Bronchial epithelial cell (primary cell): ENCODE measurements at places on chromosomes 3 and 15. TPM values are rescaled to one million over a fixed set of nuclear protein-coding genes. Genes with fewer than 3 reads are reported as not detected.

DNA sequence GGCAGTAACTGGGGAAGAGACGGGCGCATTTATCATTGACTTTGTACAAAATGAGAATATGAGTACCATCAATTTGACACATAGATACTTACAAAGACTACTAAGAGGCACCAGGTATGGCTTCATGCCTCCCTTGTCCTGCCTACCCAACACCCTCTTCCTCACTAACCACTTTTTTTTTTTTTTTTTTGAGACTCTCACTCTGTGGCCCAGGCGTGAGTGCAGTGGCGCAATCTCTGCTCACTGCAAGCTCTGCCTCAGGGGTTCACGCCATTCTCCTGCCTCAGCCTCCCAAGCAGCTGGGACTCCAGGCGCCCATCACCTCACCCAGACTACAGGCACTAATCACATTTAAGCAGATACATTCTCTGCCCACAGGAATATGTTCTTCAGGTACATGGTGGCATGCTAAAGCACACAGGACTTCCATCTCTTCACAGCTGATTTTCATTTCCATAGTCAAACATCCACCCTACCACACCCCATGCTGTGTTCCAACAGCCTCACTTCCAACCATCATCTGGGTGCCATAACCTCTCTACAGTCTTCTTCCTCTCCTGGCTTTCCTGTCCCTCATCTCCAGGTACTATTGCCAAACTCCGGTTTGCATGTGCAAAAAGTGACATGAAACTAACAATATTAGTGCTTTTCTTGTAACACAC, 41.7 kb downstream of the RAB27A start:
- DNase-seq, result no peak

- no peak for DNase-seq
Observed at GRCh38 chr3:185082149-185082548, 70.7 kb downstream of the C3orf70 start.

The BOC gene
- total RNA-seq, result 0.38 and 1.3 TPM in 2 replicates

DNA sequence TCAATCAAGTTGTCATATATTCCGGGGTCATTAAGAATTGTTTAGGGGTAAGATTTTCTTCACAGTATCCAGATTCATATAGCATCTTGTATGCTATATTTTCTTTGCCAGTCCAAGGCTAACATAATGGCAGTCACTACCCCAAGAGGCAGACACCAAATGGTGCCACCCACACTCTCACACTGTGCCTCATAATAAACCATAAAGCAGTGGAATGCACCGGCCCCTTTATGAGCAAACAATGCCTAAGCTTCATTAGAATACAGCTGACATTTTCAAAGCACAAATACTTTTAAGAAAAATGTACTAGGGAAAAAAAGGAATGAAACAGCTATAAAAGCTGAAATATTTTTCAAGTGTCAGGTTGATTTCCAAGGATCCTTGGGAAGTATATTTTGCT, 121.6 kb downstream of the TFDP2 start:
- peak; percentile 75 for DNase-seq

GRCh38 chr15:57198654-57199291, 177.5 kb upstream of the CGNL1 start:
- peak; percentile 50 for DNase-seq

DNA sequence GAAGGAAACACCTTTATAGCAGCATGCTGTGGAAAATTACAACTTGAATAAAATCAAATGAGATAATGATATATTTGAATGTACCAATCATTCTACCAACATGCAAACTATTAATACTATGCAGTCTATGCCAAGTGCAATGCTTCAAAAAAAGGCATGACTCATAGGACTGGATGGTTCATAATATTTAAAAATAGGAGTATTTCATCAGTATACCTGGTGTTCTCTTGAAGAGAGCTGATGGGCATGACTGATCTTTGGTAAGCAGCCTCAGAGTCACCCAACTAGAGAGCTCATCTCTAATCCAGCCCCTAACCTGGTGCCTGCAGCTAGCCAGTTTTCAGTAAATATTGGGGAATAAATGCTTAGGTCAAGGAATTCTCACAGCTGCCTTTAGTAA, 434.7 kb upstream of the ARRDC4 start:
- peak; percentile 44 for DNase-seq

DNA sequence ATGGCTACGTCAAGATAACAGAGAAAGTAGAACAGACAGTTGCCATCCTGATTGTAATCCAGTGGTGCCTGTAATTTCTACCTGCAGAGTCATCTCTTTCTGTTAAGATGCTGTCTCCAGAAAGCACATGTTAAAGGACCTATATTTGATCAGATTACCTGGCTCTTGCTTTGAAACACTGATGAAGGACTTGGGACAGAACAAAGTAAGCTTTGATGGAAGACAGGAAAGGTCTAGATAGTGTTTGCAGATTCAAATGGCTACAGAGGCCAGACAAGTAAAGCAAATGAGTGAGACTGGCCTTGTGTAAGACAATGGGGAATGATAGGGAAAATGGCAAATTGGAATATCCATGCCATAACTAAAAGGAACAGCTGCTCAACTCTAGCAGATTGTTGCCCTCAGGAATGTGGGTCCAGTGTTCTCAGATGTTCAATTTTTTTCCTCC, 1.8 kb upstream of the GSK3B start:
- no peak for DNase-seq

The PEX11A gene
- total RNA-seq, result 5.8 and 10.0 TPM in 2 replicates

The MYRIP gene
- total RNA-seq, result not detected in 2 replicates

GRCh38 chr3:169400874-169401273, 262.6 kb downstream of the MECOM start:
- no peak for DNase-seq

DNA sequence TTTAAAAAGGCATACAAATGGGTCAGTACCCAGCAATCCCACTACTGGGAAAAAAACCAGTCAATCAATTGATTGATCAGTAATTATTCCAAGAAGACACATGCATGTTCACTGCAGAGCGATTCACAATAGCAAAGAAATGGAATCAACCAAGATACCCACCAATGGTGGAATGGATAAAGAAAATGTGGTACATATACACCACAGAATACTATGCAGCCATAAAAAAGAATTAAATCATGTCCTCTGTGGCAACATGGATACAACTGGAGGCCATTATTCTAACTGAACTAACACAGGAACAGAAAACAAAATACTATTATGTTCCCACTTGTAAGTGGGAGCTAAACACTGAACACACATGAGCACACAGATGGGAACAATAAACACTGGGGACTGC, 103.1 kb downstream of the DLG1 start:
- DNase-seq, result no peak

The GP5 gene
- total RNA-seq, result under 0.01 TPM in 2 replicates

GRCh38 chr15:99925661-99926461, 192.6 kb upstream of the LYSMD4 start:
- DNase-seq, result peak; percentile 72

The C3orf20 gene
- total RNA-seq, result under 0.01 TPM in 1 of 2 replicates, not detected in the other

DNA sequence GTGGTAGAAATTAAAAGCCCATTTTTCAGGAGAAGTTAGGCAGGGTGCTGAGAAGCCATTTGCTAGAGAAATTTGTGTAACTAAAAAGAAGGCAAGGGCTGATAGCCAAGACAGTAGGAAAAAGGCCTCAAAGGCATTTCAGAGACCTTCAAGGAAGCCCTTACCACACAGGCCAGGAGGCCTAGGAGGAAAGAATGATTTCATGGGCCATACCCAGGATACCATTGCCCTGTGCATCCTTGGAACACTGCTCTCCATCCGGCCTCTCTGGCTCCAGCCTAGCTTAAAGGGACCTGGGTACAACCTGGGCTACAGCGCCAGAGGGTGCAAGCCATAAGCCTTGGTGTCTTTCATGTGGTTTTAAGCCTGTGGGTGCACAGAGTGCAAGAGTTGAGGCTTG, 193.6 kb upstream of the GRM7 start:
- DNase-seq, result no peak

DNA sequence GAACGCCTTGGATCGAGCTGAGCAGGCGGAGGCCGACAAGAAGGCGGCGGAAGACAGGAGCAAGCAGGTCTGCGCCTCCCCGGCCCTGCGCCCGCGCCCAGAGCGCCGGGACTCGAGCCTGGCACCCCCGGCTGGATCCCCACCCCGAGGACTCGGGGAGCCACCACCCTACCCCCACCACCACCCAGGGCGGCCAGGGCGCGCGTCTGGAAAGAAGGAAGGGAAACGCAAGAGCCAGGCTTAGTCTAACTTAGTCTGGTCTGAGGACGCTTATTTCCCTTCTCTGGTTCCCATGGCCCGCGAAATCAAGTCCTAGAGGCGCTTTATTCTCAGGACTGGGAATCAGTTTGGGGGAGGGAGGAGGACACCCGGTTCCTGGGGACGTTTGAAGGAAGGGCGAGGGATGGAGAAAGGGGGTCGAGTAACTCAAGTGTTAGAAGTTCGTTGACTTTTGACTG, 359 bp downstream of the TPM1 start:
- no peak for DNase-seq

DNA sequence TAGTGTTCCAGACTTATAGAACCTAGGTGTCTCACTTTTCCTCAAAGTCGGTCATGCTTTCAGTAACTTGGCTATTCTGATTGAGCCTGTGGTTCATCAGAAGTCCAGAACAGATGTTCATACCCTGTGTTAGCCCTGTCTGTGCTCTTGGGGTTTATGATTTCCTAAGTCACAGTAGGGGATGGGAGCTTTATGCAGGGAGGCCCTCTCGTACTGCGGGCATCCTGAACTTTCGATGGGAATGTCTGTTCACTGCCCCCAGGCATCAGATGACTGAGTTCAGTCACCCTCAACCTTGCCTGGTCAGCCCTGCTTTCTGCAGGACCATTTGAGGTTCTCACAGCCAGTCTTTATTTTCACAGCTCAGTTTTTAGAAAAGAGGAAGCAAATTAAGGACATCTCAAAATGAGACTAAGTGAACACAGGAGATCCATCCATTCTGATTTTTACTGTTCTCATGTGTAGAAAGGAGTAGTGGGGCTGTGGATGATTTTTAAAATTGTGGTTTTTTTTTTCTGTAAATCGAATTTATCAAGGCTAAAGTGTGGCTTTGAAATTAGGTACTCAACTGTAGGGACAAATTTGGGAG, 71.3 kb downstream of the CMTM8 start:
- no peak for DNase-seq

The ECE2 gene
- not detected in 2 replicates for total RNA-seq

GRCh38 chr15:70447521-70447920, 315.8 kb downstream of the UACA start:
- DNase-seq, result no peak

DNA sequence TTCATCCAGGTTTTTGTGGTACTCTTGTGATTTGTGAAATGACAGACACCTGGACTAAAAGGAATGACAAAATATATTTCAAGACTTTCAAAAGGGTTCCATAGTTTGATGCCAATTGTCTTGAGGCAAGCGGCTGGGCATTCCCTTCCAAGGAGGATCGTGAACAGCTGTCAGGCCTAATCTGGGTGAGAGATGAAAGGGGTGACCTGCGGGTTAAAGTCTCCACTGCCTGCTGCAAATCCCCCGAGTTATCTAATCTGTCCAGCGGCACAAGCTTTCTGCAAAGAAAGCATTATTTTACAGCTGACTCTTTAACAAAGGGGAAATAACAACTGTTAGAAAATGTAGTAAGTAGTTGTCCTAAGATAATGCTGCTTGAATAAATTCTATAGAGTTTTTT, 128.7 kb upstream of the MB21D2 start:
- DNase-seq, result no peak

- no peak for DNase-seq
Observed at GRCh38 chr3:73657186-73657585, 32.4 kb upstream of the PDZRN3 start.

The CASR gene
- not detected in 2 replicates for total RNA-seq

GRCh38 chr3:161293381-161293780, 72.3 kb downstream of the NMD3 start:
- DNase-seq, result no peak

GRCh38 chr3:71505767-71506350, 77.7 kb downstream of the FOXP1 start:
- DNase-seq, result no peak

GRCh38 chr15:78103406-78104118, 11.2 kb downstream of the SH2D7 start:
- DNase-seq, result no peak

- DNase-seq, result peak; percentile 56
Observed at GRCh38 chr3:174397848-174398247, 461.3 kb upstream of the NAALADL2 start.

The FBXL2 gene
- 9.1 and 13.4 TPM in 2 replicates for total RNA-seq

DNA sequence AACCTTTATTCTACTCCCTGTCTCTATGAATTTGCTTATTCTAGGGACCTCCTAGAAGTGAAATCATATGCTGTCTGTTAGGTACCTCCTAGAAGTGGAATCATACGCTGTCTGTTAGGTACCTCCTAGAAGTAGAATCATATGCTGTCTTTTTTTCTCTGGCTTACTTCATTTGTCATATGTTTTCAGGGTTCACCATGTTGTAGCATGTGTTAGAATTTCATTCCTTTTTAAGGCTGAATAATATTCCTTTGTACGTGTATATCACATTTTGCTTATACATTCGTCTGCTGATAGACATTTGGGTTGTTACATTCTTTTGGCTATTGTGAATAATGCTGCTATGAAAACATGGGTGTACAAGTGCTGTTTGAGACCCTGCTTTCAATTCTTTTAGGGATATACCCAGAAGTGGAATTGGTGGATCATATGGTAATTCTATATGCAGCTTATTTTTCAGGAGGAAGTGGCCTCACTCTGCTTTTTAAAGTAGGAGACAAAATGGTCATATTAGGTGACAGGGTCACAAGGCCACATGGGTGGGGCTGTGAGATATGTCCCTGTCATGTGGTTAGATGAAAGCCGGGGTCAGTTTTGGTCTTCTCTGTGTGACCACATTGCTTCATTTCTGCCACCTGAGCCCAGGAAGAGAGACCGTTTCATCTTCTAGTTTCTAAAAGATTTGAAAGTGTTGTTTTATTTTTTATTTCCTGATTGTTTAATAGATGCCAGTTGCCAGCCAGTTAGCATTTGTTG, 76.7 kb downstream of the FLNB start:
- DNase-seq, result no peak

- no peak for DNase-seq
Observed at GRCh38 chr3:54819946-54820345, 107.9 kb downstream of the LRTM1 start.

- no peak for DNase-seq
Observed at GRCh38 chr15:88241060-88241459, 15.5 kb downstream of the NTRK3 start.

The INKA1 gene
- 19.5 and 21.6 TPM in 2 replicates for total RNA-seq

DNA sequence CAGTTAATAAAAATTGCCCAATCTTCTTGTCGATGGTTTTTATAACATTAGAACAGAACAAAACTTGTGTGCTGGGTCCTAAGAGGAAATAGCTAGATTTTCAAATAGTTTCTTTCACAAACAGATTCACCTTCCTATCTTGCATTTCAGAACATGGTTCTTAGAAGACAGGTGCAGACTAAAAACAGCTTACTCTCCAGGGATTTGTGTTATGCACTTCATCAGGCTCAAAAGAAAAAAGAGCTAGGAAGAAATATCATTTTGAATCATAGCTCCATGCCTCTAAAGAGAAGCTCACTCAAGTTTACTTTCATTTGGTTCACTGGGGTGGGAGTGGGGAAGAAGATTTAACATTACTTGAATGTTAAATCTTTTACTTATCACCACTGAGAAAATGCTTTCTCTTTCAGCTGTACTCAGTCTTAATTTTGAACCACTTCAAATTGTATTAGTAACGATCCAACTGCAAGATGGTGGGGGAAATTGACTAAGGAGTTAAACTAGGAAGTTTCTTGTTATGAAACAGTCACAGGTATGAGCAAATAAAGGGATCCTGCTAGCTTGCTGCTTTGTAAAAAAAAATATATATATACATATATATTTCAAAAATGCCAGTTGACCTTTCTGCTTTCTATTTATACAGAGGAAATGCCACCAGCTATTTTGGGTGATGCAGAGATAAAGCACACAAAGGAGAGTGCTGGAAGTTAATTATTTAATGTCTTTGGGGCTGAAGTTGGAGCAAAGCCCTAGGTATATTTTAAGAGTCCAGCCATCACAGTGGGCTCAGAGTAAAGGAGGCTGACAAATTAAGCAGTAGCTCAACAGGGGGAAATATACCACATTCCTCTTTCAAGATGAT, 28.3 kb upstream of the NUDT16 start:
- DNase-seq, result no peak

The IL12A gene
- total RNA-seq, result 0.26 TPM in 2 replicates
